ENCODE measurements at places on chromosomes 4 and X. TPM values are rescaled to one million over a fixed set of nuclear protein-coding genes. Genes with fewer than 3 reads are reported as not detected.

Gene GAGE2A
- not detected for polyA plus RNA-seq

Gene ZFP92
- 0.80 TPM for polyA plus RNA-seq

Gene FGF13
- polyA plus RNA-seq: 25.1 TPM

Gene SOX3
- not detected for polyA plus RNA-seq

Gene NLGN3
- 6.3 TPM for polyA plus RNA-seq

Gene ARHGAP36
- 0.09 TPM for polyA plus RNA-seq

Gene MXRA5
- polyA plus RNA-seq: 8.2 TPM

GRCh38 chr4:107719207-107719921 is 670 bp downstream of the PAPSS1 start:
- DNase-seq: peak; percentile 41

- DNase-seq: no peak
Observed at GRCh38 chr4:31678356-31678755, 958.2 kb downstream of the PCDH7 start.

DNA sequence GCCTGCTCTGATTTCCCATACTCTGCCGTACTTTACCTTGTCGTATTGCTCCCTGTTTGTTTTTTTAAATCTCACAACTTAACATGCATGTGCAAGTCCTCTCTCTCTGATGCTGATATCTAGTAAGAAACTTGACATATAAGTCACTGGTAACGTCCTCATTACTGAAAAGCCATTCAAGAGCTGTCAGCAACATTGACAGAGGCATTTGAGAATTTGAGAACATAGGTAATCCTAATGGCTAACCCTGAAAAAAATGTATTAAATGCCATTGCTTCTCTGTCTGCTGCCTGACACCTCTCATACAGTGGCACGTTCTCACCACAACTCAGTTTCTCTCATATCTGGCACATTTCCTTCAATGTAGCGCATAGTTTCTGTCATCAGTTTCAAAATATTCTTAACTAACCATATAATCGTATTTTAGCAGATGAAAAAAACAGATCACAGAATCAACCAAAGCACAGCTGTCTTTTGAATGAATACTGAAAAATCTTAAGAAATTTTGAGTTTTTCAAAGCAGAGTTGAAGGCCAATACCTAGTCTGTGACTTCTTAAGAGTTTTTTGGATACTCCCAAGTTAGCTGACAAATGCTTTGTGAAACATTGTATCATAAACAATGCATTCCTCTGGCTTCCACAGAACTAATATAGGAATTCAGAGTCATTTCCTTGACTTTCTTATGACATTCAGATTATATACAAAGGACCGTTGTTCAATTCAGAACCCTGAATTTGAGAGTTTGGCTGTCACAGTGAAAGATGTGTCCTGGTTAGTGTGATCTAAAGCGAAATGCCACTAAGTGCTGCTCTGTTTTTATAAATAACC is 996.4 kb downstream of the C4orf33 start:
- no peak for DNase-seq

GRCh38 chr4:10011277-10011676 is 10.0 kb downstream of the SLC2A9 start:
- DNase-seq: no peak

GRCh38 chr4:76963131-76963750 is 13.7 kb downstream of the SEPTIN11 start:
- DNase-seq: no peak

GRCh38 chr4:184958127-184958922 is 60.0 kb upstream of the HELT start:
- no peak for DNase-seq

DNA sequence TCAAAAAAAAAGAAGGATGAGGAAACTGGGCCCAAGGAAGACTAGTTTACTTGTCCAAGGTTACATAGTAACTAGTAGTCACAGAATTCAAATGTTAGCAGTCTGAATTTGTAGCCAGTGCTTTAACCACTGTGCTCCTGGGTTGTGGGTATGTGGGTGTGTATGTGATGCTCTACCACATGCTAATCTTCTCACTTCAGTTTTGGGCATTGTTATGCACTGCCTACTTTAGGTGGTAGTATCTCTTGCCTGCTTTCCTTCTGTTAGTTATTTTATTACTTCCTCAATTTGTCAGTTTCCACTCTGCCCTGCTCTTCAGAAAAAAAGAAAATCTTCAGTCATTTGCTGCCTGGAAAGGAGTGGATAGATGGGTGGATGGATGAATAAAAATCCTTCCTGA is 219.2 kb downstream of the RPA4 start:
- no peak for DNase-seq

DNA sequence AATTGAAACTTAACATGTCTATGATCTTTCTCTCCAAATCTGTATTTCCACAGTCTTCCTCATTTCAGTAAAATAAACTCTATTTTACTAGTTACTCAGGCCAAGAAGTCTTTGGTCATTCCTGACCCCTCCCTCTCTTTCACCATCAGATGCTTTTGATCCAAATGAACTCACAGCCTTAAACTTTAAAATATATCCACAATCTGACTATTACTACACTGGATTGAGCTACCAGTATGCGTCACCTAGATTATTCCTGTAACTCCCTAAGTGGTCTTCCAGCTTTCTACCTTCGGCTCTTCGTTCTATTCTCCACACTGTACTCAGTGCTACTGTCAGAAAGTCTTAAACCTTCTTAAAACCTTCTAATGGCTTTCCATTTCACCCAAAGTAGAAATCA is 195.1 kb downstream of the FBXW7 start:
- DNase-seq: no peak

DNA sequence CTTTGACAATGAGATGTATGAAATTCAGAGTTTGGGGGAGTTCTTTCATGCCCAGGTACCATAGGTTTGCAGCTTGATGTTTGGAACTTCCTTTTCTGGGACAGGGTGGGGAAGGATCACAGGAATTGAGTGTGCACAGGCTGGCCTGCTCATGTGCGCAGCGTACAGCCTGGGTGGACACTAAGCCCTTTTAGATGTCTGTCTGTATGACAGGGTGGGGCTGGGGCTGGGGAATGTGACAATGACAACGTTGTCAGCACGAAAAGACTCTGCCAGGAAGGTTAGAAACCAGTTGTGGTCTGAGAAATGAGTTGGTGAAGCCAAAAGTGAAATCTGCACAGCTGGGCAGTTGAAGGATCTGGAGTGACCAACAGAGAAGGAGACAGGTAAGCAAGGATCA is 47.4 kb downstream of the WWC2 start:
- DNase-seq: no peak

DNA sequence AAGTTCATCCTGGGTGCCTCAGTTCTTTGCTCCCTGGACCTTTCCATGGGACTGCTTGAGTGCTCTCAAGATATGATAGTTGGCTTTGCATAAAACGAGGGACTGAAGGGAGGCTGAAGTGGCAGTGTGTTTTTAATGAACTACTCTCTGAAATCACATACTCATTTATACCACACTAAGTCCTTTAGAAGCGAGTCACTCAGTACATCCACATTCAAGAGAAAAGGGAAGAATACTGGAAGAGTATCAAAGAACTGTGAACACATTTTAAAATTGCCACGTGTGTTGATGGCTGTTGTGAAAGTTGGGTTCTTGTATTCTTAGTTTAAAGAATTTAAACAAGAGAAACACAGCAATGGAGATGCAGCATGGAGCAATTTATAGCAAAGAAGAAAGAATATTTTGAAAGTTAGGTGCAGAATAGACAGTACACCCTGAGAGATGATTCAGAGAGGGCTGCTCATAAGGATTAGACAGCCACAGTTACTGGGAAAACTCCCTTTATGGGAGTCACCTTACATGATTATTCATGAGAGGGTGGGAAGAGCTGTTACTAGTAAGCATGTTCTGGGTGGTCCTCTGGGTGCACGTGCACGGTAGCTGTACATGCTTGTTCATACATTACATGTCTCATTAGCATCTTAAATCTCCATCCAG is 380.7 kb downstream of the ADGRL3 start:
- DNase-seq: no peak

- no peak for DNase-seq
Observed at GRCh38 chr4:13323921-13324320, 160.2 kb downstream of the RAB28 start.

- no peak for DNase-seq
Observed at GRCh38 chrX:135382260-135382659, 39.5 kb upstream of the SMIM10L2A start.

Data from right renal pelvis (tissue), 4 donors.